Astrocyte of the hippocampus (primary cell): ENCODE measurements at places on chromosomes 7 and 10.

DNA sequence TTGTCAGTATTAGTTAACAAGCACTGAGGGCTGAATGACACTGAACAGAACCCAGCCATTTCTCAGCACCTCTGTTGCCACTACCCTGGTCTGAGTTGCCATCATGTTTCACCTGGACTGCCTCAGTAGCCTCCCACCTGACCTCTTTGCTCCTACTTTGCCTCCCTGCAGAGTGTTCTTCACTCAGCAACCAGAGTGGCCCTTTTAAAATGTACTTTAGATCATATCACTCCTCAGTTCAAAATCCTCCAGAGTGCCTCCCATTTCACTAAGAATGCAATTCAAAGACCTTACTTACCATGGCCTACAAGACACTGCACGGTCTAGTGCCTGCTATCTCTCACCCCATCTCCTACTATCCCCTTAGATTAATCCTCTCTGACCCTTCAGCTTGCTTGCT lies 214.5 kb downstream of the AUTS2 start:
- no peak for DNase-seq

GRCh38 chr7:28700790-28701203 lies 257.3 kb downstream of the TRIL start:
- peak; percentile 47 for DNase-seq

GRCh38 chr7:105060923-105061322 lies 46.9 kb downstream of the KMT2E start:
- no peak for DNase-seq

DNA sequence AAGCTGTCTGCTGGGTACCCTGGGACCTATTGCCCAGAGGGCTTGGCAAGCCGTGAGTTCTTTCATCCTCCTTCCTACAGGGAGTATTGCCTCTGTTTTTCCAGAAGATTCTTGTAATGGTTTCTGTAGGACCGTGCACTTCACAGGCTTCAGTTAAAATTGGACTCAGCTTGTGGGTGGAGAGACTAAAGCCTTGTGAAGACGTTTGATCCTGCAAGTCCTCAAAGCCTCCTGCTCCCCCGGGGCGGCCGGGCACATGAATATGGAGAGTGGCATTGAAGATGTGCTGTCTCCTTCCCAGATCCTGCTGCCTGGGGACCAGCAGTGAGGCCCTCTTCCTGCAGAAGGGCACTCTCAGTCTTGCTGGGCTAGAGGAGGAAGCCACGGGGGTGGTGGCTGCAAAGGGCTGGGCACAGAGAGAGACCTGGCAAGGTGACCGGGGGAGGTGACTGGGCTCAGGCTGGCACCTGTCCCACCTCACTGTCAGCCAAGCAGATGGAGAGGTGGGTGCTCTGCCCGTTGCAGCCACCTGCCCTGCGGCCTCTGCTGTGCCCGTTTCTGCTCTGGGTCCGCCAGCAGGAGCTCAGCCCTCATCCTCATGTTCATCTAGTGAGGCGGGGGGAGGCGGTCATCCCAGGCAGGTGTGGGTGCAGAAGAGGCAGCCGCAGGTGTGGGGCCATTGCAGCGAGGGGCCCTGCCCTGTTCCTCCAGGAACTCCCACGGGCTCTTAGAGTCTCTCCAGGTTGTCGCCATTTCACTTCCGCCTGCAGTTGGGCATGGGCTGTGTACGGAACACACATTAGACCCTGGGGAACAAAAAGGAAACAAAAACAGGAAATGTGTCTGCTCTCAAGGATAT lies 55.7 kb downstream of the TMEM209 start:
- DNase-seq, result no peak

GRCh38 chr7:57205000-57205399 lies 72.8 kb upstream of the ZNF479 start:
- no peak for DNase-seq

- no peak for DNase-seq
Observed at GRCh38 chr7:33849004-33849403, 56.3 kb upstream of the BMPER start.

- DNase-seq, result no peak
Observed at GRCh38 chr7:65744406-65744805, 128.5 kb upstream of the VKORC1L1 start.

DNA sequence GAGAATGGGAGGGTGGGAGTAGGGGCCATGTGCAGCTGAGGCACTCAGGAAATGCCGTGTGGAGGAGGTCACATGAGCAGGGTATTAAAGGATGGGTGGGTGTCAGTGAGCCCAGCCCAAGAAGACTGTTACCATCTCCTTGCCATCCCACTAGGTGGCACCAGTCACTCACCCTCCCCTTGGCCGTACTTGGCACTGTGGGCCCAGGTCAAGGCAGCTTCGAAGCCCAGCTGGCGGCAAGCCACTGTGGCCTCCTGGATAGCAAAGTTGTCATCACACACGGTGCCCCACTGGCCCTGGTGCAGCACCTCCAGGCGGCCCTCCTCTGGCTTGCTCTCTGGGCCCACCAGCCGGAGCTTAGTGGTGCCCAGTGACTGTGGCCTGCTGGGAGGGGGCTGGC lies 5.4 kb downstream of the LOXL4 start:
- peak; percentile 37 for DNase-seq

DNA sequence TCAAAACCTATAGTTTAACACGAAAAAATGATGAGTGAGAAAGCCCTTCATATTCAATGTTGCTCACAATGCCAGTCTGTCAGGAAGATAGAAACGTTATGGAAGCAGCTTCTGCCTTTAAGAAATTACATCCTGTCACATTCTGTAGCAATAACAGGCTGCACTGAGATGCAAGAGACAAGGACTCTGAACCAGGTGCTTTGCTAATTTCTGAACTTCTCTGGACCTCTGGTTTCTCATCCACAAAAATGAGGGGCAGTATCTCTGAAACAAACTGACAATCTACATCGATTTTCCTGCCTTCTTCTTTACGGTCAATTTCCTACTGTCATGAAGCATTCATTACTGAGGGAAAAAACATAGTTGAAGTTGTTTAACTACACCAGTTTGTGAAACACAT lies 234.0 kb downstream of the SNX13 start:
- no peak for DNase-seq

- DNase-seq, result no peak
Observed at GRCh38 chr10:112990271-112990670, 40.2 kb downstream of the TCF7L2 start.

GRCh38 chr7:138196971-138197896 lies 121.0 kb downstream of the AKR1D1 start:
- DNase-seq, result no peak

- DNase-seq, result no peak
Observed at GRCh38 chr7:22979861-22980260, 34.1 kb downstream of the HYCC1 start.
